ENCODE measurements at places on chromosomes 13 and 19.

GRCh38 chr19:55369653-55370304 is 484 bp downstream of the IL11 start:
- no peak for DNase-seq

GRCh38 chr19:58332697-58333096 is 5.9 kb downstream of the ZSCAN22 start:
- no peak for DNase-seq

DNA sequence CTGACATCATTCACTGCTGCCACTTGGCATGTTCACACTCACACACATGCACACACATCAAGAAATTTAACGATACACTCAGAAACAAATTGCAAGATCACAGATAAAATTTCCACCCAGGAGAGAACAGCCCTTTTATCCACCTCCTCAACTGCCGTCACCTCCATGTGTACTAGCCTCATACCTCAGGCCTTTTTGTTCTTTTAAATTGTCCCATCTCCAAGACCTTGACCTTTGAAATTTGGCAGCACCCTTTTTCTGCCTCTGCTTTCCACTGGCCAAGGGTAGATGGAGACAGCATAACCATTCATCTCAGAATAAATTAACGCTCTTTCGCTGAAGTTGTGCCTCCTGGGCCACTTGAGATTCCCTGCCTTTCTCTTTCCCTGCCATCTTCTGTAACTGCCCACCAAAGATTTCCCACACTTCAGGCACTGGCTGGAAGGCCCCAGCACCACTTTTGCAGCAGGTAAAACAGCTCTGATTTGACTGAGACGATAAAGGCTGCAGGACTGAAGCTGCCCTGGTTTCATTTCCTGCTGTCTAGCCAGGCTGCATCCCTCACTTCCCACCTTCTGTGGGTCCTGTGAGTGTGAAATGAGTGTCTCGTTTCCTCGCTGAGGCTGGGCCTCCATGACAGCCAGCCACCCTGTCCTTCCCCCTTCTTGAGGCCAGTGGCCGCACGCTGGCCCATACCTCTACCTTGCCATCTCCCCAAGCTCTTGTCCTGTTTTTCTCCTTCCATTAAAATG is 39.3 kb downstream of the MBNL2 start:
- DNase-seq, result no peak

DNA sequence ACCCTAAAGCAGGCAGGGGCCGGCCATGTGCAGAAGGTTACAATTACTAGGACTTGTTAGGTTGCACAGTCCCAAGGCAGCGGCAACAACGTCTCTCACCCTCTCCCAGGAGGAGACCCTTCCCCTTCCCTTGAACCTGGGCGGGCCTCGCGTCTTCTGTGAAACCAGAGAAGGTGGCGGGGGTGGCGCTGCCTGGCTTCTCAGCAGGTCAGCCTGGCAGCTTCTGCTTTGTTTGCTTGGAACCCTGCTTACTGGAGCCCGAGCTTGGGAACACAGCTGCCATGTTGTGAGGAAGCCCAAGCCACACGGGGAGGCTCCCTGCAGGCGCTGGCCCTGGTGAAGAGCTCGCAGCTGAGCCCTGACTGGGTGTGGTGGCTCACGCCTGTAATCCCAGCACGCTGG is 15.5 kb downstream of the MKNK2 start:
- DNase-seq, result no peak

DNA sequence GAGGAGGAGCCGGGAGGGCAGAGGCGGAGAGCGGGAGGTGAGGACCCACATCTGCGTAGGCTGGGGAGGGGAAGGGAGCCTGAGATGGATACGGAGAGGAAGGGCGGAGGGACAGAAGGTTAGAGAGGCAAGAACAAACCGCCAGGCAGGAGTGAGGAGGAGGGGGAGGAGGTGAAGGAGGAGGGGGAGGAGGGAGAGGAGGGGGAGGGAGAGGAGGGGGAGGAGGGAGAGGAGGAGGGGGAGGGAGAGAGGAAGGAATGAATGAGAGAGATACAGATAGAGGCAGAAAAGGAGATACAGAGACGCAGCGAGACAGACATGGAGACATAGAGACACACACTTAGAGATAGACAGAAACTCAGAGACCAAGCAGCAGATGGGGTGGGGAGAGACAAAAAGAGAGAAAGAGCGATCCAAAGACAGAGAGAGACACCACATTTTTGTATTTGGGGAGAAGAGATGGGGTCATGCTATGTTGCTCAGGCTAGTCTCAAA is 782 bp upstream of the CA11 start:
- no peak for DNase-seq

DNA sequence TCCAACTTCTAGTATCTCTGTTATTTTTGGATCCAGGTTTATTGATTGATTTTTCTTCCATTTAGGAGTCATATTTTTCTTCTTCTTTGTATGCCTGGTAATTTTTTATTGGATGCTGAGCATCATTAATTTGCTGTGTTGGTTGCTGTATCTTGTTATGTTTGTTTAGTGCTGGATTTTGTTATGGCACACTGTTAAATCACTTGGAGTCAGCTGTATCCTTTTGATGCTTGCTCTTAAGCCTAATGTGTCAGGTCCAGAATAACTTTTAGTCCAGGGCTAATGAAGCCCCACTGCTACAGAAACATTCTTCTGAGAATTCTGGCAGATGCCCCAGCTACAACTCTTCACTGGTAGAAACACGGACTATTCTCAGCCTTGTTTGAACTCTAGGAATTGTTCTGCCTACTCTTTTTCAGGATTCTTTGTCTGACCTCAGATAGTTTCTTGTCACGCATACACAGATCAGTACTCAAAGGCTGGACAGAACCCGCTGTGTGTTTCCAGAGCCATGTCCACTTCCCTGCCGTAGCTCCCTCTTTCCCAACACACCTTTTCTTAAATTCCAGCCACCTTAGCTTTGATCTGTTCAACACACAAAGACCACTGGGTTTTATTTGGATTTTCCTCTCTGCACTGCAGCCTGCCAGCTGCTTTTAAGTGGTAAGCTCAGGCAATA is 137.1 kb upstream of the WASF3 start:
- DNase-seq, result no peak

DNA sequence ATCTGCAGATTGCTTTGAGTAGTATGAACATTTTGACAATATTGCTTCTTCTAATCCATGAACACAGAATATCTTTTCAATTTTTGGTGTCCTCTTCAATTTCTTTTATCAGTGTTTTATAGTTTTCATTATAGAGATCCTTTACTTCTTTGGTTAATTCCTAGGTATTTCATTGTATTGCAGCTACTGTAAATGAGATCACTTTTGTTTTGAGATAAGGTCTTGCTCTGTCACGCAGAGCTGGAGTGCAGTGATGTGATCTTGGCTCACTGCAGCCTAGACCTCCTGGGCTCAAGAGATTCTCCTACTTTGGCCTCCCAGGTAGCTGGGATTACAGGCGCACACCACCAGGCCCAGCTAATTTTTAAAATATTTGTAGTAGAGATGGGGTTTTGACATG is 9.8 kb downstream of the CYP2A7 start:
- no peak for DNase-seq

DNA sequence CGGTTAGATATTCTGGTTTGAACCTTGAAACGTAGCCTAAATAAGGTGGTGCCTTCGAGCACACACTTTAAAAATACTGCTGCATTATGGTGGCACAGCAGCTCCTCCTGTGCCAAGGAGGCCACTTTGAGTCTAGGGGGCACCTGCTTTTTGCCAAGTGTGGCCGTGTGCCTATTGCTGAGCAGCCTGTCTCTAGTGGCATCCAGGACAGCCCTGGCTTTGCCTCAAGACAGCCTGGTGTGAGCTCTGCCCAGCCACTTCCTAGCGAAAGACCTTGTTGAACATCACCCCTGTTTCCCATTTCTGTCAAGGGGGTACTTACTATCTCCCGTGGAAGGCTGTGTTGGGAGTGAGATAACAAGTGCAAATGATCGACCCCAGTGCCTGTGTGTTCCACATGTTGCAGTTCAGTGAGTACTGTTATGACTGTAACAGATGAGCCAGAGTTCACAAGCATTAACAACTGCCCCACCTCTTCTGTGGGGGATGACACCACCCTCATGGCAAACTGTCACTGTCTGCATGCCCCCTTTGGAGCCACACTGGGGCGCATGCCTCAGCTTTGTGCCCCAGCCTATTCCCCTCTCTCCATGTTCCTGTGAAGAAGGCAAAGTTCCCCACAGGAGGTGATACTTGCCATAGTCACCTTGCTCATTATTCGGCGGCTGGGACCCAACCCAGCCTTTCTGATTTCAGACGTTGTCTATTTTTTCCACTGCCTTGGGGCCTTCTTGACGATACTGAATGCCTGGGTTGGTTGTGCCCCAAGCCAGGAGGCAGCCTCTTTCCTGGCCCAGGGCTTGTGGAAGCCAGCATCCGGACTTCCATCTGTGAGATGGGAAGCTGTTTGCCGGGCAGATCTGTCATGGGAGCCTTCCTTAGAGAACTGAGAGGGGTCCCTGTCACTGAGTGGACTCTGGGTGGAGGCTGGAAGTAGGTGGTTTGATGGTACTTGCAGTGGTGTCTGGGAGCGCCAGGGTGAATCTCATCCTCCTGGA is 5.4 kb downstream of the GATAD2A start:
- no peak for DNase-seq

- DNase-seq, result no peak
Measured at GRCh38 chr19:47523473-47523872, 8.6 kb upstream of the NAPA start.

DNA sequence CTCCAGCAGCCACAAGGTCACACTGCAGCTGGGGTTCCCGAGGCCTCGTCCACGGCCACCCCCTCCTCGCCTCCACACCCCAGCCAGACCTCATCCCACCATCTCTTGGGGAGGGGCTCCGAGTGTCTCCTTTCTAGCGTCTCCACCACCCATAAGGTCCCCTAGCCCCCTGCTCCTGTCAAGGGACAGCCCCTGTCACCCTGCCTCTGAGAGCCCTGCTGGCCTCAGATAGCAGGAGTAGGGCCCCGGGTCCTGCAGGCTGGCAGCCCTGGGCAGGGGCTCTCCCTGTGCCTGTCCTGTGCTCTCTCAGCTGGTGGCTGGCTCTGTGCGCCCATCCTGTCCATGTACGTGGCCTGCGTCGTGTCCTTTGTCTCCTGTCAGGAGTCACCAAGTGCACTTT is 17.0 kb downstream of the COMP start:
- DNase-seq, result no peak

DNA sequence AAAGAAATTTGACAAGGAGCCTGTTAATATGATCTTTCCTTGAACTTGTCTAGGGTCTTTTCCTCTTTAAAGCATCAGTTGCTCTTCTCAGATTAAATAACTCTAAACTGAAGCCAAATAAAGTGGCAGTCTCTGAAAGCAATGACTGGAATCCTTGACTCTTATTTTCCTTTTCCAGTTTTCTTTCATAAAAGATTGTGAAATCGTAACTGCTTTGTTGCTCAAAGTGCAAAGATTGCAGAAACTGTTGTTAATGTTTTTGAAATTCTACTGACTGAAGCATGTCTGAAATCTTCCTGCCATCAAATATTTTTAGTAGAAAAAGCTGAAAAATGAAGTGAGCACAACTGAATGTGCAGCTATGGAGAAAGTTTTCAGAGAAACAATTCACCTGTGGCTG is 1.9 kb downstream of the NHLRC3 start:
- no peak for DNase-seq

DNA sequence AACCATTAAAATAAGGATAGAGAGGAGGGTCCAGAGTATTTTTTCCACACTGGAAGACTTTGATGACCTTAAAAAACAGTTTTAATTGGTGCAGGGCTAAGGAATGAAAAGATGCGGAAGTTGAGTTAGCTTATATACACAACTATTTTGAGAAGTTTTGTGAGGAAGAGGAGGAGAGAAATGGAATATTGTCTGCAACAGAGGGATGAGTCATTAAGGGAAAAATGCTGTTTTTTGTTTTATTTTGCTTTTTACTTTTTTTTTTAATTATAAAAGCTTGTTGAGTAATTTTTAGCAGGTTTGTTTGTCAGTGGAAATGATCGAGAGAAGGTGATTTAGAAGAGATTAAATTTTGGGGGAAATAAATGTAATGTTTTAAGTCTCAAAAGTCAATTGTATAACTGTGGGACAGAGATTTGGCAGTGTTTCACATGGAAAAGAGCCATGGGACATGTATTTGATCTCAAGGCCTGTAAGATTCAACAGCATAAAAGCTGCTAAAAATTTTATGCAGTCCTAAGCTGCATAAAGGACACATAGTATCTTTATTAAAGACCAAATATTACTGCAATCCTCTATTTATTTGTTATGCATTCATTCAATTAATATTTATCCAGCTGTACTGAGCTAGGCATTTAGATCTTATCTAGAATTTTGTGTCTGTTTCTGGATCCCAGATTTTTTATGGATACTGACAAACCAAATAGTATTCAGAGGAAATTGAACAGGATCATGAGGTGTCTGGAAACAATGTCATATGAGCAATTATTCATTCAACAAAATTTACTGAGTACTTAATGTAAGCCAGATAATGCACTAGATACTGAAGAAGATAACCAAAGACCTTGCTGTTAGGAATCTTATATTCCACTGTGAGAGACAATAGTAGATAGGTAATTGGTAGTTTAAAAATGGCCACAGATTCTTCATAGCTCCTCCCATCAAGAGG is 72.7 kb downstream of the DNAJC15 start:
- DNase-seq, result peak; percentile 9

DNA sequence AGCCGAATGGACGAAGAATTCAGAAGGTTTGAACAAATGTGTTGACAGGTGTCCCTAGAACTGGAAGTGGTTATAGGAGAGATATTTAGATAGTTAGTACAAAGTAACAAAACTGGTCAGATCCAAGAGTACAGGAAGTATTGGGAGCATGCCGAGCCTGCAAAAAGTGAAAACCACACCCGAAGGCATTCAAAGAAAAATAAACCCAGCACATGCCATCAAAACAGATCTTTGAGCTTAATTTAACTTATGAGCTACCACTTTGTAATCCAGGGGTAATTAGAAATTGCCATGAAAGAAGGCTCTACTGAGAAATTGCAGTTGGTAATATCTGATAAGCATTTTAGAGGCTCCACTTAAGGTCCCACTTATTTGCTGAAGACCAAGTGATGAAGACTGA is 214.2 kb downstream of the DNAJC15 start:
- DNase-seq, result no peak

GRCh38 chr13:40132249-40132648 is 476.8 kb downstream of the COG6 start:
- no peak for DNase-seq

- DNase-seq, result no peak
Measured at GRCh38 chr19:34688592-34688991, 11.1 kb downstream of the ZNF302 start.

DNA sequence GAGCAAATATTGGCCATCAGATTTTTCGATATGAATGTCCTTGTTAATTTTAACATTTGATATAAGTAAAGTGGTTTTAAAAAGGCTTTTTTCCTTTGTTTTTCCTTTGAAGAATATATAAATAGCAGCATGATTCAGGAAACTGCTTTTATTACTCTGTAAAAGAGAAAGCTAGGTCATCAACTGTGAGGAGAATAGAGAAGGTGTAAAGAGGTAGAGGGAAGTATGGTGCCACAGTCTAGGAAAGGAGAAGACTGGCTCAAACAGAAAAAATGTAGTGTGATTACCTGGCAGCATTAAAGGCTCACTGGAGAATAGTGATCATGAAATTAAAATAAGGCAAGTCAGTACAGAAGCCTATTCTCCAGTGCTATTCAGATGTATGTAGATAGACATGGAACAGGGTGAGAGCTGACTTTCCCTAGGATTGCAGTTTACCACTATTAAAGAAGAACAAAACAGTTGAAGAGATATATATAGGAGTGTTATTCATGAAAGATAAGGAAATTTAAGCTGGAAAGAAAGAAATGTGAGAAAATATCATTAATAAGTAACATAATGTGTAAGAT is 1115.9 kb upstream of the PCDH9 start:
- DNase-seq, result no peak
